Ascending aorta (tissue), 2 donors: ENCODE measurements at places on chromosomes 2 and 18.
A peak's percentile ranks its signal among the peaks of the same experiment; 100 is the strongest.

DNA sequence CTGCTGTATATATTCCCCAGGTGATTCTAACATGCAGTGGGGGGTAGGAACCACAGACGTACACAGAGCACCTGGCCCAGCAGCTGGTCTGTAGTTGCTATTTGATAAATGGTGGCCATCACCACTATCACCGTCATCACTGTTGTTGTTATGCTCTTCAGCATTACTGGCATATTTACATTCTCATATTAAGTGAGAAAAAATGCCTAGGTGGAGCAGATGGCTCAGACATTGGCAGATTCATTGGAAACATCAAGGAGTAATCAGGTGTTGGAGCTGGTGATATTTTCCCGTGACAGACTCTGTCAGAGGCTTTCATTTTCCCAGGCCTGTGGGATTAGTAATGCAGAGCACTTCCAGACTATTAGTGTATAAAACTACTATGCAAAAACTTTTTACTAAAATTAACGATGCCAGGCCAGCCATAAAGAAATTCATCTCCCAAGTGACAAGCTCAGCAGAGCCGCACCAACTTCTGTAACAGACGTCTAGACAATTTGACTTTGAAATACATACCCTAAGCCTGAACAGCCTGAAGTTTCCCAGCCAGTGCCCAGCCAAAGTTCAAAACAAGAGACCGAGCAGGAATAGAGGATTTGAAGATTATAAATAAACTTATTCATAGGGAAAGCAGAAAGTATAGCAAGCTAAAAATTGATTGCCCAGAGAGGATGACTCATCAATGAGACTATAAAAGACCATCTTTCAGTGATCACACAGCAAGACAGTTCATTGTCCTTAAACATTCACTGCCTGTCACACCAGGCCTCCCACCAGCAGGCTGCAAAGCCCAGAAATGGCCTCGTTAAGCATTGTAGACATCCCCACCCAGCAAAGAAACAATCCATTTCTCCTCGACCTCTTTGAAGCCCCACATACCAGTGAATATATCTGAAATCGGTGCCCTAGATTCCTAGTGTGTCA is 247.4 kb upstream of the CHAC2 start:
- no peak overlapping the region for H3K4me3 ChIP-seq
- H3K36me3 ChIP-seq = no peaks in the 10 kb centered on the region
- no peaks in the 10 kb centered on the region for H3K4me1 ChIP-seq

DNA sequence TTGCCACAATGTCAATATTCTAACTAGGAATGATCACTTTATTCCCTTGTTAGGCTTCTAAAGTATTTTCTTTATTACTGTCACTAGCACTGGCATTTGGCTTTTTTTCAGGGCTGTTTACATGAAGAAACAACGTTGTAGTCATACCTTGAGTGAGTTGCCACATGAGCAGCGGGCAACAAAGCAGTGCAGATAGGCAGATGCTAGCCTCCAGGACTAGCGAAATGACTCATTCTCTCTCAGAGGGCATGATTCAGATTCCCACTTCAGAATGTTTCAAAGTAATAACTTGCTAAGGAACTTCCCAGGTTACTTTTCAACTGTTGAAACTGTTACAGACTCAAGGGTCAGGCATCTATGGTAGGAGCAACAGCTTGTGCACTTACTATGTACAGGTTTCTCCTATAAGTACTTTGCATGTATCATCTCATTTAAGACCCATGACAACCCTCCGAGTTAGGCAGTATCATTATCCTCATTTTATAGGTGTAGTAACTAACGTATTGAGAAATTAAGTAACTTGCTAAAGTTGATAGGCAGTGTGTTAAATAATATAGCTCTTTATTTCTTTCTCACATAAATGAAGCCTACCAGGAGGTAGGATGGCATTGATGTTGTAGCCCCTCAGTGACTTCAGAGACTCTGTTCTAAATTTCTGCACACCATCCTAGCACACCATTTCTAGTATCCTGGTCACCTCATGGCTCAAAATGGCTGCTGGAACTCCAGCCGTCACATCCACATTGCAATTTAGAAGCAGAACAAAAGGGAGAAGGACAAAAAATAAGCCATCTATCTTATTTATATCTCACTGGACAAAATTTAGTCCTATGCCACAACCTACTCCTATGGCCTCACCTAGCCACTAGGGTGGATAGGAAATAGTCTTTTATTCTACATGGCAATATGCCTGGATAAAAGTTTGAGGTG is 83.3 kb downstream of the ICOS start:
- no peak overlapping the region for H3K4me3 ChIP-seq
- no peaks in the 10 kb centered on the region for H3K36me3 ChIP-seq
- H3K27me3 ChIP-seq = no peaks in the 10 kb centered on the region

- no peaks in the 10 kb centered on the region for H3K27me3 ChIP-seq
- no peak for DNase-seq
- H3K4me3 ChIP-seq = no peak overlapping the region
- peaks cover 4% of the 10 kb centered on the region for H3K4me1 ChIP-seq
- H3K36me3 ChIP-seq = no peaks in the 10 kb centered on the region
- H3K27ac ChIP-seq = no peak overlapping the region
Observed at GRCh38 chr2:736939-737338, 59.7 kb upstream of the TMEM18 start.

GRCh38 chr2:152309352-152310214 is 25.4 kb upstream of the FMNL2 start:
- no peaks in the 10 kb centered on the region for H3K36me3 ChIP-seq
- no peak overlapping the region for H3K4me3 ChIP-seq
- no peak overlapping the region for H3K27ac ChIP-seq
- no peak for DNase-seq

DNA sequence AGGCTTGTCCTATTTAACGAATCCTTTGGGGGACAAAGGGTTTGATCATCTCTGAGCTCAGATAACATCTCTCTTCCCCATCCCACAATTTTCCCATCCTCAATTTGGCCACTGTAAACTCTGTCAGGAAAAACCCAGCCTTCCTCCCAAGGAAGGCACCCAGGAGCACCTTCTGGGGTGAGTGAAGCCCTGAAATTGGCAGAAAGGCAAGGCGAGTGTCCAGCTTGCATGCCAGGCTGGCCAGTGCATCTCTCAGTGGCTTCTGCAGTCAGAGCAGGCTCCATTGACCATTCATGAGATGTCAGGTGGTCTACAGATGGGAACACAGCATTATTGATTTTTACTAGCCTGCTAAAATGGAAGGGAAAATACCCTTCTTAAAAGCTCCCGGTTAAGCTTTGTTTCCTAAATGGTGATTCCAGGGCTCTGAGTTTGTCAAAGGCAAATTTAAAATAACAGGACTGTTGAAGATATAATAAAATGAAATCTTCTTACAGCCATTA is 83.2 kb upstream of the BOD1L2 start:
- H3K27ac ChIP-seq = no peak overlapping the region
- no peak overlapping the region for H3K4me3 ChIP-seq
- H3K27me3 ChIP-seq = no peaks in the 10 kb centered on the region
- no peak for DNase-seq
- no peaks in the 10 kb centered on the region for H3K36me3 ChIP-seq

DNA sequence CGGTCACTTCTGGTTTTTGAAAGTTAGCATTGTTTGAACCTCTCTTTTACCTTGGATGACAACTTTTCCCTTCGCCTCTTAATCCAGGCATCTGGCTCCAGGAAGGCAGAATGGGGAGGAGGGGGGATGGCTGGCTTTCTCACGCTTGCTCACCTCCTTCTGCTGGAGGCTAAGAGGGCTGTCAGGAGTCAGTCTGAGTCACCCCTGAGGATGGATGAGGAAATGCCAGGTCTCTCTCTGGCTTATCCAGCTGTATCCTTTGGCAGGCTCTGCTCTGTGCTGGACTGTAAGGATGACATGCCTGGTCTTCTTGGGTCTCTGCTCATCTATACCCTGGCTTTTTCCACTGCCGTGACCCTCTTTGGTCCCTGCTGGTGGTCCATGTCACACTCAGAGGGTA is 142.9 kb upstream of the GYPC start:
- no peaks in the 10 kb centered on the region for H3K27me3 ChIP-seq
- H3K27ac ChIP-seq = no peak overlapping the region
- no peaks in the 10 kb centered on the region for H3K4me1 ChIP-seq
- H3K4me3 ChIP-seq = no peak overlapping the region
- no peaks in the 10 kb centered on the region for H3K36me3 ChIP-seq

DNA sequence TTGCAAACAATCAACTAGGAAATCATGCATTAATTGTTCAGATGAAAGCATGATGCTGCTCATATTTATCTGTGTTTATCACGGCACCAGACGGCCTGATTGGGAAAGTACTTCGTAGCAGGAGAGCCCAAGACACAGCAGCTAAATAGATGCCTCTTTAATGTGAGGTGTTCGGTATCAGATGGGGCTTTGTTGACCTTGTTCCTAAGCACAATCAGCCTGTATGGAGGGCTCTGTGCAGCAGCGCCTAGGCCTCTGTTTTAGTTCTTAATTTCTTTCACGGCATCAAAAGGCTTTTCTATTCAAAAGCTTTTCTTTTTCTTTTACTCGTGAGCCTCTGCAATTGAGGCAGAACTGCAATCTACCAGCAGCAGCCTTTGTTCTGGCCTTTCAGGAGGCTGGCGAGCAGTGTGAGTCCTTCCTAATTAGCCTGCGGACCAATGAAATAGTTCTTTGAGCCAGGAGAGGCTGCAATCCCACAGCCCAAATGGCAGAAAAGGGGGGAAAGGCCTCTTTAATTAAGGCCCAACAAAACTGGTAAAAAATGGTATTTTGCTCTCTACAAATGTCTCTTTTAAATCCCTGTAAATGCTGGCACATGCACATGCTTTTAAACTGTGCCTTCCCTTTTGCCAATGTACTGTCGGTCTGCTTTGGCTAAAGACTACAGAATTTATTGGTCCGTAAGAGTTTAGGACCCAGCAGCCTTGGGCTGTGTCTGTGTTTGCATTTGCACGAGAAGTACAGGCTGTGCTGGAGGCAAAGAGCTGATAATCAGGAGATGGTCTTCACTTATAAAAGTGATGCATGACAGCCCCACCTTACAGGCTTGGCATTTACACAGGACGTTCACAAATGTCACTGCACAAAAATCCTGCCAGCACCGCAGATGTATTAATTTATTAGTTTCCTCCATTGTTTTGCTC is 159.6 kb downstream of the RND3 start:
- H3K4me3 ChIP-seq = no peak overlapping the region
- no peak for DNase-seq
- no peak overlapping the region for H3K27ac ChIP-seq
- H3K27me3 ChIP-seq = no peaks in the 10 kb centered on the region
- H3K4me1 ChIP-seq = no peaks in the 10 kb centered on the region

GRCh38 chr2:233096006-233096405 is 35.9 kb downstream of the INPP5D start:
- DNase-seq = no peak
- H3K27ac ChIP-seq = no peak overlapping the region
- H3K36me3 ChIP-seq = no peaks in the 10 kb centered on the region
- no peaks in the 10 kb centered on the region for H3K4me1 ChIP-seq
- no peak overlapping the region for H3K4me3 ChIP-seq

DNA sequence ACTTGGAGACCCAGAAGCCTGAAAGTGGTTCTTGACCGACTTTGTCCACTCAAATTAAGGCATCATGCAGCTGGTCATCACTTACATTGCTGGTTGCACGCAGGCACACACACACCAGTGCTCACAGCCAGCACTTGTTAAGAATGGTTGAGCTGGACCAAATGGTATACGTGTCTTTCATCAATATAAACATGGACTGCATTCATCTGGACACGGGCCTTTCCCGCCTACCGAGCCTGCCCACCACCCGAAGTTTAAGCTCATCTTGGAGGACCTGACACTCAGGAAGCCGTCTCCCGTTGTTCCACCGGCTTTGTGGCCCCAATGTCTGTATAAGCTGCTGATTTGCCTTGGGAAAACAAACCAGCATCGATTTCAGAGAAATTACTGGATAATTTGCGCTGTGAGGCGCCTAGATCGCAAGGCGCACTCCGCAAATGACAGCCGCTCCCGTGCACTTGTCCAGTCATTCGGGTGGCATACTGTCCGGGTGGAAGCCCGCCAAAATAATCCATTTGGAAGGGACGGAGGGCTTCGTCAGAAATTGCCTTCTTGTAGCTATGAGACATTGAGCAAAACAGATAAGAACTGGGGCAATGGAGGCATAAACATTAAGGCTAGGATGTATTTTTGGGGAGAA is 40.1 kb upstream of the AKAIN1 start:
- peaks cover 22% of the 10 kb centered on the region for H3K36me3 ChIP-seq
- DNase-seq = no peak
- H3K27ac ChIP-seq = peak overlapping the region; percentile 100
- H3K4me1 ChIP-seq = peaks cover 15% of the 10 kb centered on the region
- H3K4me3 ChIP-seq = peak overlapping the region; percentile 82

DNA sequence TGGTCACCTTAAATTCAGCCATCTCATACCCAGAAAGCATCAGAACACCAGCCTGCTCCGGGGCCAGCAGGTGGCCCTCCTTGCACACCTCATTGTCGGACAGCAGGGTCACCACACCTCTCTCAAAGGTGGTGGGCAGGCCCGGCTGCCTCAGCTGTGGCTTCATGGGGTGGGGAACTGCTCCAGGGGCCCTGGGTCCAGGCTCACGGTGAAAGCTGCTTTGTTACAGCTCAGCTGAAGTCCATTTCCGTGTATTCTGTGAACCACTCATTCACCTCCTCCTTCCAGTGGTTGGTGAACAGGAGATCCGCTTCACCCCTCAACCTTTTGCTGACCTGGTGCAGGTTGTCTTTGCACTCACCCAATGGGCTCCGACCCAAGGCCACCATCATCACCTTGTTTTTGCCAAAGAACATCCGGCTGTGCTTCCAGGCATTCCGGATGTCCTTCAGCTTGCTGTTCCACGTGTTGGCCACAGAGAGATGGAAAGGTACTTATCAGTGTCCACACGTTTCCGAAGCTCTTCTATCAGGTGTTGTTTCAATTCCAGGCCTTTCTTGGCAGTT is 78.6 kb upstream of the LDLRAD4 start:
- no peaks in the 10 kb centered on the region for H3K36me3 ChIP-seq
- no peak overlapping the region for H3K27ac ChIP-seq
- no peaks in the 10 kb centered on the region for H3K4me1 ChIP-seq
- no peak overlapping the region for H3K4me3 ChIP-seq
- DNase-seq = no peak

GRCh38 chr2:84694088-84694622 is 177.9 kb downstream of the DNAH6 start:
- H3K4me3 ChIP-seq = no peak overlapping the region
- H3K4me1 ChIP-seq = no peaks in the 10 kb centered on the region
- no peak overlapping the region for H3K27ac ChIP-seq
- H3K27me3 ChIP-seq = no peaks in the 10 kb centered on the region
- no peak for DNase-seq
- H3K36me3 ChIP-seq = no peaks in the 10 kb centered on the region

DNA sequence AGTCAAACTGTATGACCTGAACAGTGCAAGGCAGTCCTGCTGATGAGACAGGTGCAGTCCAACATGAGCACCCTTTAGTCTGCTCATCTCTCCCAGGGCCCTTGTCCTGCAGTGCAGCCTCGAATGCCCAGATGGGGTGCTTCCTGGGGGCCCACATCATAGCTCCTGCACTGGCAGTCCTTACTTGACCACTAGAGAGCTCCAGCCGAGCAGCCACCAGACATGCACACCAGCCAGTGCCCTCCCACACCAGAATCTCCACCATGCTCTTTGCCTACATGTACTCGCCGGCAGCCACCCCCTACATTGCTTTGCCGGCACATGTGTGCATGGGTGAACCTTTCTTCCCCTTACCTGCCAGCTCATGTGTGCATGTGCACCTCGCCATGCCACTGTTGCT is 188.8 kb upstream of the GULP1 start:
- no peak for DNase-seq
- H3K4me1 ChIP-seq = no peaks in the 10 kb centered on the region
- H3K36me3 ChIP-seq = no peaks in the 10 kb centered on the region
- no peaks in the 10 kb centered on the region for H3K27me3 ChIP-seq
- no peak overlapping the region for H3K4me3 ChIP-seq
